ENCODE measurements at places on chromosomes 7 and 10.

GRCh38 chr7:1854866-1855724 lies 185.0 kb downstream of the ELFN1 start:
- no peak for DNase-seq

DNA sequence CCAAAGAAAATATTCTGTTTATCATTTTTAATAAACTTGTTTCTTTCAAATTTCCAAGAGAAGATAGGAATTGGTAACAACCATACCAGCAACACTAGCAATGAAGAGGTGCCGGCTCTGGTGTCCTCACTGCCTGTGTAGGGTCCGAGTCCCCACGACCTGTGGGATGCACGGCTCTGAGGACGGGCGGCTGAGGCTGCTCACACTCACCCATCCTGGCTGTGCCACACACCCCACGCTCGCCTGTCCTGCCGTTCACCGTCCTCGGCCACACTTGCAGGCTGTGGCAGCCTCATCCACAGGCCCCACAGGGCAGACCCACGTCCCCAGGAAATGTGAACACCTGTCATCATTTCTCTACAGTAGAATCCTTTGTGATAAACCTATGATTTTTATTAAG lies 48.2 kb upstream of the DPYSL4 start:
- no peak for DNase-seq

DNA sequence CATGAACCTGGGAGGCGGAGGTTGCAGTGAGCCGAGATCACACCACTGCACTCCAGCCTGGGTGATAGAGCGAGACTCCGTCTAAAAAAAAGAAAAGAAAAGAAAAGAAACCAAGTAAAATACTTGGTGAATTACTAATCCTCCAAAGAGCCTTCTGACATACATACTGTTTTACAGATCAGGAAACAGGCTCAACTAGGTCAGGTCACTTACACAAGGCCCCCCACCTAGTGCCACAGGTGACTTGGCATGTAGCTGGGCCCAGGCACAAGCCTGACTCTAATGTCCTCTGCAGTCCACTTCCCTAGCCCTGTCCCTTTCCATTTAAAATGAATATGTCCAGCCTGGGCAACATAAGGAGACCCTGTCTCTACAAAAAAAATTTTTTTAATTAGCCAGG lies 157.0 kb downstream of the TPST1 start:
- no peak for DNase-seq

DNA sequence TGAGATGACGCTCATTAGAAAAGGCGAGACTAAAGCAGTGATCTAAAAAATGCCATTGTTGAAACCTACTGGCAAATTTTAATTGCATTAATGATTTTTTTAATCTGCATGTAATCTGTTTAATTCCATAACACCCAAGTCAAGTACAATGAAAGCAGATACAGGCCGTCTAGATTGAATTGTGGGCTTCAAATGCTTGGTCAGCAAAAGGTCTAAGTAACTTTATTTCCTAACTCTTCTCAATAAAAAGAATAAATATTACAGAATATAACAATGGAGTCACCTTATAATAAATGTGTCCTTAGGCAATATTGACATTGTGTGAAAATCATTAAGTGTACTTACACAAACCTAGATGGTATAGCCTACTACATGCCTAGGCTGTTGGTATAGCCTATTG lies 20.6 kb downstream of the PDE1C start:
- DNase-seq: no peak

- no peak for DNase-seq
Measured at GRCh38 chr10:63772491-63772890, 251.3 kb downstream of the REEP3 start.

DNA sequence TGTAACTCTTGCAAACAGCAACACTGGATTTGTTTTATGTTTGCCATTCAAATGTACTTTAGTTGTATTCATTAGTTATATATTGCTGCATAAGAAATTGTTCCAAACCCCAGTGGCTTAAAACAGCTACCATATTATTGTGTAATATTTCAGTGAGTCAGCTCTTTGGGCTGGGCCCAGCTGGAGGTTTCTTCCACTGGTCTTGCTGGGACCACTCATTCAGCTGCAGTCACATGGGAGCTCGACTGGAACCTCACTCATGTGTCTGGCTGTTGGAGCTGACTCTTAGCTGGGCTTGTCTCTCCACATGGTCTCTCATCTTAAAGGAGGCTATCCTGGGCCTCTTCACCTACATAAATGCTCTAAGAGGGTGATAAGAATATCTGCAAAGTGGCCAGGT lies 23.2 kb upstream of the PIP4K2A start:
- DNase-seq: peak; percentile 88

DNA sequence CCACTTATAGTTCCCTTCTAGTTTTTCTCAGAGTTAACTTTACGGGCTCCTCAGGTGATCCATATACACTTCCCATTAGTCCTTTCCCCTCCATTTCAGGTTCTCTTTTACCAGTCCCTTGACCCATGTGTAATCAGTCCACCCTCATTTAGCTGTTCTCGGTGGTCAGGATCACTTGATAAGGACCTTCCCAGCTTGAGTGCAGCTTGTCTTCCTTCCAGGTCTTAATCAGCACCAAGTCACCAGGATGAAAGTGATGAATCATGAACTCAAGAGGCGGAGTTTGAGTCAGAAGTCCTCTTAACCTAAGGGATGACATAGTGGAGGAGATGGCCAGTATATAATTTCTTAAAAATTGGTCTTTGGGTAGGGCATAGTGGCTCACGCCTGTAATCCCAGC lies 63.1 kb upstream of the CNTNAP2 start:
- no peak for DNase-seq

- no peak for DNase-seq
Measured at GRCh38 chr7:45625714-45626440, 51.7 kb downstream of the ADCY1 start.
